ENCODE measurements at places on chromosomes 5 and 9.

GRCh38 chr9:110579034-110579861 is at the start of gene SVEP1:
SVEP1 (minus strand) TSS chr9:110579741; CDS start chr9:110579543, 198 bp downstream.
- no peak for DNase-seq

DNA sequence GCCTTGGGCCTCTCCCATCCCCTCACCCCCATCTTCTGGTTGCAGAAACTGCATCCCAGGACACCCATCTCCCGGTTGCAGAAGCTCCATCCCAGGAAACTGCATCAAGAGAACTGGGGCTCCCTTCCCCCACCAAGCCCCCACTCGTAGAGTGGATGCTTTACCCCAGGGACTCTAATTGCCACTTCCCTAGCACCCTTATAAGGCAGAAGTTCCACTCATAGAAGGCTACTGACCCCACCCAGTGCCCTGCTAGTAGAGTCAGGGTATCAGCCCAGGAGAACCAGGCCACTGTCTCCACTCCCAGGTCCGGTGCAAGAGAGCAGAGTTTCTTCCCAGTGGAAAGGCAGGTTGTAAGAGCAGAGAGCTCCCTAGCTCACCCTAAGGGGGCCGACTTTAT is 12.2 kb upstream of the SYK start:
- DNase-seq: no peak

- DNase-seq: no peak
Observed at GRCh38 chr9:37921546-37922300, 17.8 kb upstream of the SLC25A51 start.

DNA sequence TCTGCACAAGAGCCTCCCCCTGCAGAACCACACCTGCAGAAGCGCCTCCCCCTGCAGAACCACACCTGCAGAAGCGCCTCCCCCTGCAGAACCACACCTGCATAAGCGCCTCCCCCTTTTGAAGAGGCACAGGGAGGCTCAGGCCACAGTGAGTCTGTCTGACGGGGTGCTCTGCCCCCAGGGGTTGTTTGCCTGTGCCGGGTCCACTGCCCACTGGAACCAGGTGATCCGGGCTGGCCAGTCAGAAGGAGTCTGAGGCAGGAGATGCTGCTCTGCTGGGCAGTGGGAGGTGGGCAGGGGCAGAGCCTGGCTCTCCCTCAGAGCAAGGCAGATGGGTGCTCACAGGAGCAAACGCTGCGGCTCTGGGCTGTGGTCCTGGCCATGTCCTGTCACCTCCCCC is 60.8 kb upstream of the RNU6ATAC start:
- no peak for DNase-seq

- DNase-seq: no peak
Observed at GRCh38 chr9:36486933-36487481, 85.7 kb upstream of the MELK start.

GRCh38 chr9:106691627-106692026 is 171.3 kb upstream of the ZNF462 start:
- DNase-seq: no peak

- DNase-seq: no peak
Observed at GRCh38 chr9:105841562-105841961, 147.2 kb downstream of the TMEM38B start.

DNA sequence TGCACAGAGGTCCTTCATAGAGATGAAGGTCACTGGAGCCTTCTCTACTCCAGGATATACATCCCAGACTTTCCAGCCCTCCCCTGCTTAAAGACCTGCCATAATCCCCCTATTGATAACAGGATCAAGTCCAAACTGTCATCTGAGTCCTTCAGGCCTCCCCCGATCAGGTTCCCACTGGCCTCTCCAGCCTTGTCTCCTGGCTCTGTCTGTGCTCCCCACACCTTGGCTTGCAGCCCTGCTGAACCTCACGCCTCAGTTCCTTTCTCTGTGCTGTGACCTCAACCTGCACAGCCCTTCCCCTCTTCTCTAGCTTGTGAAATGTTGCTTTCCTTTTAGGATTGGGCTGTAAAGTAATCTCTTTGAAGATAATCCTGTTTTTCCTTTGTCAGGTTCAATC is 2.5 kb upstream of the HRH2 start:
- DNase-seq: no peak

DNA sequence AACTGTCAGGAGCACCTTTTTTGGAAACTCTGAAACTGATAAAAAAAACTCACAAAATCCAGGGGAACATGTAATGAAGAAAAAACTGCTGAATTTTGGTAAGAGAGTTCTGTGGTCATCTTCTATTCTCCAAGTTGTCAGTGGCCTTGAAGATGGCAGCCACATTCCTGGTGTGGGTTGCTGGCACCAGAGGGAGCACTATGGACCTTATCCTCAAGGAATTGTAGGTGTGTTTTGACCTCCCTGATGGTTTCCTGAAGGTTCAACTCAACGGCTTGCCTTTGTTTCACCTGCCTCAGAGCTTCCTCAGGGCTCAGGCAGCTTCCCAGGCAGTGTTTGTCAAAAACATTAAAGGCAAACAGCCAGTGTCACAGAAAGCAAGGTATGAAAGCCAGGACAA is 2.2 kb upstream of the SLC38A9 start:
- no peak for DNase-seq

- no peak for DNase-seq
Observed at GRCh38 chr9:71524516-71524915, 243.8 kb downstream of the CEMIP2 start.

DNA sequence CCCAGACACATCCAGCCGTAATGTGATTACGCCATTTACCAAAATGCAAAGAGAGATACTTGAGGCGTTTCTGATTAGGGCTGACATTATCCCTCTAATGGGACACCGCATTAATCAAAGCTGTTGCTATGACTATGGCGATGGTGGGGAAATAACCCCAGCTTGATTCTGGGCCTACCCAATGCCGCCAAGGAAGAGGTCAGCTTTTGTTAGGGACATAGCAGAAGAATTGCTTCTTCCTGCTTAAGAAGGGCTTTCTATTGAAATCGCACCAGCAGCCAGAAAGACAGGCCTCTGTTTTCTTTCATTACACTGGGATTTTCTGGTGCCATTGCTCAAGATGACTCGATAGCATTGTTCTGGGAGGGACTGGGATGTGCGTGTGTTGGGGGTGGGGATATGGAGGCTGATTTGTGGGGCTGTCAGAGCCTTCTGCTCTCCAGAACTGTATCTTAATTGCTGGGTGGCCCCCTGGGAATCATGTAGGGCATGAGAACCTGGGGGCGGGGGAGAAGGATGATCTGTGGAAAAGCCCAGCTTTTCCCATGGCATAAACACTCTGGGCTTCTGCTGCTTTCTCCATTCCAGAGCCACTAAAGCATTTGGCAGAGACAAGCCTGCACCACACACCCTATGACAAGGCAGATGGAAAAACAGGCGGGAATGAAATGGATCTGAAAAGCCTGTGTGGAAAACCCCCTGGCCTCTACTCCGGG is 106.5 kb upstream of the RAD23B start:
- DNase-seq: no peak

GRCh38 chr5:135211083-135211790 is 177.2 kb upstream of the PITX1 start:
- DNase-seq: no peak

GRCh38 chr9:136122425-136123383 is 4.0 kb upstream of the TMEM250 start:
- peak; percentile 49 for DNase-seq
